ENCODE measurements at places on chromosomes 6 and 20.

DNA sequence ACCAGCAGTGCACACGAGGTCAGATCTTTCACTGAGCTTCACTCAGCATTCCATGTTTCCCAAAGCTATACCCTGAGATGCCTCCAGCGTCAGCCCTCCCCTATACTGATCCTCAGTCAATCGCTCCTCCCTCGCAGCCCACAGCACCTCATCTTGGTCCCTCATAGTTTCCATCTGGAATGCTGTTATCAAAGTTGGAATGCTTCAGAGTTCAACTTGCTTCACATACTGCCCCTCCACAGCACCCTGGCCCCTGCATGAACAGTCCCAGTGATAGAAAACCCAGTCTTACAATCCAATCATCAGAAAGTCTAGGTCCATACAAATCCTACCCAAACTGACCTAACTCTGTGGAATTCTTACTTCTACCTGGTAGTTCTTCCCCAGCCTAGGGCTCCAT lies 20.0 kb downstream of the SPAG4 start:
- DNase-seq = no peak

GRCh38 chr20:64068386-64069208 lies 5.6 kb downstream of the TCEA2 start:
- DNase-seq = no peak

GRCh38 chr6:168200571-168201134 lies 118.9 kb downstream of the DACT2 start:
- no peak for DNase-seq

DNA sequence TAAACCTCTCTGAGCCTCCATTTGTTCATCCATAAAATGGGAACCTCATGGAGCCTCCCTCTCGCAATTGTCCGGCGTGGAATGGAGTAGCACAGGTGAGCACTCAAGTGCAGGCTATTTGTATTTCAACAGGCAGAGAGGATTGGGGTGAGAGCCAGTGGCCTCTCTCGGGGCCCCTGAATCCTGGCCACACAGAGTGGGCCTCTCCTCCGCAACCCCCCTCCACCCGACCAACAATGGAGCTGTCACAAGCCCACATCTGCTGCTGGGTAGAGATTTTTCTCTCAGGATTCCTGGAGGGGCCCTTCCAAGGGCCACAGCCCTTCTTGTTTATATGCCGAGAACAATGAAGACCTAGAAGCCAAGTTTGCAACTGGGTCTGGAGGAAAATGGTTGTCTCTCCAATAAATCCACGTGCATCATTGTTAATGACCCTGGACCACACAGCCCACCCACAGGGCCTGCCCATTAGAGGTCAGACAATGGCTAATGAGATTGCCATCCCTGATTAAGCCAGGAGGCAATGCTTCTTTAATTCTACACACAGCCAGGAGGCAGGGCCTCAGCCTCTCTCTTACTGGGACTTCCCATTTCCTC lies 233.0 kb downstream of the ANKRD60 start:
- no peak for DNase-seq

DNA sequence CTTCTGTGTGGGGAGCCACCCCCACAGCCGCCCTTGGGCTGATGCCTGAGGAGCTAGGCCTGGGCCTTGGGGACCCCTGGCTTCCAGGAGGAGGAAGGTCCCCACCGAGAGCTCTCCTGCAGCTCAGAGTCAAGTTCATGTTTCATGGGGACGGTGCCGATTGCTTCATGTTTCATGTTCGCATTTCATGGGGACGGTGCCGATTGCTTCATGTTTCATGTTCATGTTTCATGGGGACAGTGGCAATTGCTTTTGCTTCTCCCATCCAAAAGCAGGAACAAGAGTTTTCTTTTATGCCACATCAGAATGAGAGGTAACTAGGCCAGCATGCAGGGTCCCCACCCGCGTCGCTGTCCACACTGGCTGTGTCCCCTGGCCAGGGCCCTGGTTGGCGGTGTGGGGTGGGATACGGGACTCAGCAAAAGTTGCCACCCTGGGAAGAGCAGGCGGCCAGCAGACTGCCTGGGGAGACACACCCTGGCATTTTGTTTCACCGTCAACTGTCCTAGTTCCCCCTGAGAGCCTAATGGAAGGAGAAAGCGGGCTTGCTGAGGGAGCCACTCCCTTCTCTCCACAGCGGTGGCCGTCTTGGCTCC lies 46.0 kb downstream of the DACT2 start:
- no peak for DNase-seq

GRCh38 chr6:32195652-32195901 lies 3.1 kb upstream of the GPSM3 start:
- DNase-seq = peak; percentile 100
